Pons (tissue), 1 donor: ENCODE measurements at places on chromosomes 4 and X.

- DNase-seq, result no peak
Measured at GRCh38 chrX:53421772-53422085, 725 bp downstream of the SMC1A start.

DNA sequence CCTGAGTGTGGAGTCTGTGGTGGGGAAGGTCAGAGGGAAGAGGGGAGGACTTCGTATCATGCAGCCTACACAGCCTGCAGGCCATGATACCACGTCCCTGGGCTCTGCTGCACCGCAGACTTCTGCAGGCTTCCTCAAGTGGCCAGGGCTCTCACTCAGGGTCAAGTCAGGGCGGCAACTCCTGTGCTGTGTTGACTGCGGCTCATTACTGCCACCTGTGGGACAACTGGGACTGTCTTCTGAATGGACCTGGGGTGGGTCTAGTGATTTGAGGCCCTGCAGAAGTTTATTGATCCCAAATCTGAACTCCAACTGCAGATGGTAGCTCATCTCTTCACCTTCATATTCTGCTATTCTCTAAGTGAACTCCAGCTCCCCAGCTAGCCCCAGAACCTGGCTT lies 167.1 kb downstream of the NSUN7 start:
- no peak for DNase-seq

DNA sequence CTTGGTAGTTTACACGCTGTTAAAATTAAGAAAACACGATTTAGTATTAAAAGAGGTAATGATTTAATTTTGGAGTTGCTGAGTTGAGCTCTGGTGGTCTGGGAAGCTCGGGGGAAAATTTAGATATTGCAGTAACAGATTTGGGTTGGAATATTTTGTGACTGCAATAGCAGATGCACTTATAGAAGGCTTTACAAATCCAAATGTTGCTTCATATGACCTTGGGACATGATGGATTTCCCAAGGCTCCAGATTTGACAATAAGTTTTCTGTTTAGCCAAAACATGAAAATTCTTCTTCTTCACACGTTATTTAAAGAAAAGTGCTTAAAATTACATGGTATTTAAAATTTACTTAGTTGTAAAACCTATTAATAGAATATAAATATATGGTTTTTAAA lies 302.0 kb downstream of the SPRY1 start:
- no peak for DNase-seq

- peak; percentile 92 for DNase-seq
Measured at GRCh38 chrX:38800981-38801845, at the start of gene MID1IP1. MID1IP1 (plus strand) TSS chrX:38801459; CDS start chrX:38804947, 3,488 bp downstream.

- no peak for DNase-seq
Measured at GRCh38 chr4:175143116-175143515, 225.0 kb downstream of the ADAM29 start.

DNA sequence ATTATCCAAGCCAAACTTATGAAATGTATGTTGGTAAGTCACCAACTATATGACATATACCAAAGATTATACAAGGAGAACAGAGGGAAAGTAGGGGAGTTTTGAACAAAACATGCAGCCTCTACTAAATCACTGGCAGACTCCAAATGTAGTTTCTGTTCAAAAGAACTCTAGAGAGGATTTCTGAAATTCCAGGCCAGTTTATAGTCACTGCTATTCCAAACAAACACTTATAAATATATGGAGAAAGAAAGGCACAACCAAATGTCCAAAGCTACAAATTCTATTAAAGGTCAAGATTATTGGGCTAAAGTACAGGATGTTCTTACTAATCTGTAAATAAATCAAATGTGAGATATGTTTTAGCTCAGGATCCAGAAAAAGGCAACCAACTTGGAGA lies 2.7 kb upstream of the LRCH2 start:
- DNase-seq, result no peak

DNA sequence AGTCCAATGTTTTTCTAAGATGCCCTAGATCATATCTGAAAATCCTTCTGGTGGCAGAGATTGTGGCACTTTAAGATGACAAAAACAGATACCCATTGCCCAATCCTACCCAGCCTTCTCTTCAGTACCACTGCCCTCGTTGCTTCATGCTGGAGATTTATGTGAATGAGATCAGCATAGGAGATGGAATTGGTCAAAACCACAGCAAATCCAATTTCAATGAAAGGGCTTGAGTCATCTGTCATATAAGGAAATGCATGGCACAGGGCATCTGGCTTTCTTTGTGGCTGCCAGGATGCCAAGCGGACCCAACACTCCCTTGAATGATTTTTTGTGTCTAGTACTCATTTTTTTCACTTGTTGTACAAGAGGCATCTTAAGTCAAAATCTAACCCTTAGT lies 16.8 kb downstream of the AFF2 start:
- DNase-seq, result no peak

- no peak for DNase-seq
Measured at GRCh38 chr4:1557221-1557597, 126.9 kb downstream of the FAM53A start.
